ENCODE measurements at places on chromosomes 7 and 10.

DNA sequence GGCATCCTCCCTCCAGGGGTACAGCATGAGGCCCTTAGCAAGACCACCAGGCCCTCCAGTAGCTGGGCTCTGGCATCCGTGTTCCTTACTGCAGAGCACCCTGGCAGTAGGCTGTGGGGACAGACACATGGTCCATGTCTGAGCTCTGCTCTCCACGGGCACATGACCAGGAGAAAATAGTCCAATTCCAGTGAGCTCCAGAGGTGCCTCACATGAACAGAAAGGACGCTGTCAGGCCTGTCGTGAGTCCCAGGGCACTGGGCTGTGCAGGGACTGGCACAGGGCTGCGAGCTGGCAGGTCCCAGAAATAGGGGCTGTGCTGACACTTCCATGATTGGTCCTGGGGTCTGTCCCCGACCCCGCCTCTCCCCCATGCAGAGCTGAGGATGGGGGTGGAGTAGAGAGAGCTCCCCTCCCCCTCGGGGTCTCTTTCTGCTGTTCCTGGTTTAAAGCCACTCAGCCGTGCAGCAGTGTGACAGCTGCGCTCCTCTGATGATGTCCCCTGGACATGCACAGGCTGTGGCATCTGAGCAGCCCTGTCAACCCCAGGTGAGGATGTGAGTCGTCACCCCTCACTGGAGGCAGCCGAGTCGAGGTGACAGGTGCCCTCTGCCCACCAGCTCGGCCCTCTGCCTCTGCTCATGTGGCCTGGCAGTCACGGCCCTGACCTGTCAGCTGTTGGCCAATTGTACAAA is 25.2 kb upstream of the ZNF488 start:
- DNase-seq, result no peak

DNA sequence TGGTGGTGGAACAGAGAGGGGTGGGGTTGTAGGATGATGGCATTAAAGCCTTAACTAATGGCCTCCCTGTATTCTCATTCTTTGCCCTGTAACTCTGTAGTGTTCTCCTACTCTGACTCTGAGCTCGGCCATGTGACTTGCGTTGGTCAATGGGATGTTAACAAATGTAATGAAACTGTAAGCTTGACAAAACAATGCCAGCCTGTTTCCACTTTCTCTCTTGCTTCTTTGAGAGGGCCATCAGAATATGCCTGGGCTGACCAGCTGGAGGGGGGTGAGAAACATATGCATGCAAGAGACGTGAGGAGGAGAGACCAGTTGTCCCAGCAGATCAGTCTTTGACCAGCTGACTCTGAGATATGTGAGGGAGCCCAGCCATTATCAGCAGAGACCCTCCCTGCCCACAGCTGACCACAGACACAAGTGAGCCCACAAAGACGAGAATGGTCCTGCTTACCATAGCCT is 100.6 kb downstream of the ICA1 start:
- DNase-seq, result no peak

DNA sequence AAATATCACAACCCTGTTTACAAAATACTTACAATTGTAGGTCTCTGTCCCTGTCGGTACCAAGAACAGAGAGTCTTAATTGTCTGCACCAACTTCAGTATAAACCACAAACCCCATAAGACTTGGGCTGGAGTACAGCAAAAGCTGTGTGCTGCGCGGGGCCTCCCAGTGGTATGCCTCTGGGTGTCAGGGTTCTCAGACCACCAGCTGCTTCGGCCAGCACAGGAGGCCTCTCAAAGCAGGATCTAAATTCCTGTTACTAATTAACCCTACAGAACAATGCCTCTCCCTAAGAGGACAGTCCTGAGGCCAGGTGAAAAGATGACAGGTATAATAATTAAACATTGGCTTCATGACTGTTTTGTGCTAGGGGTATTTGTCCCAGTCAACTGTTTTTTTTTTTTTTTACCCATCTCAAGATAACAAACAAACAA is 957 bp upstream of the SVIL start:
- DNase-seq, result no peak

DNA sequence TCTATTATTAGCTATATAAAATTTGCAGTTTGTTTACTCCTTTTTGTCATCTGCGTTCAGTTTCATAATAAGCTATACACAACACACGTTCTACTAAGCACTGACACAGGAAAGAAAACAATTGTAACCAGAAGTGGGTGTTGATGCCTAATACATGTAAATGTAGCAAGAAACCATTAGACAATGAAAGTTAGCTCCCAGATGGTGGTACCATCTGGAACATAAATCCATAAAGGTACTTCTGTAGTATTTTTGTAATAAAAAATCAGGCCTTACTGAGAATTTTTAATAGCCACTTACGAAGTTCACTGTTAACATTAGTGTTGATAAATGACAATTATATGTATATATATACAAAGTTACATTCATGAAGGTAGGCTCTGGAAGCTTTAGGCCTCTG is 194.7 kb downstream of the KCND2 start:
- no peak for DNase-seq

GRCh38 chr7:38068461-38068860 is 109.6 kb upstream of the STARD3NL start:
- no peak for DNase-seq

DNA sequence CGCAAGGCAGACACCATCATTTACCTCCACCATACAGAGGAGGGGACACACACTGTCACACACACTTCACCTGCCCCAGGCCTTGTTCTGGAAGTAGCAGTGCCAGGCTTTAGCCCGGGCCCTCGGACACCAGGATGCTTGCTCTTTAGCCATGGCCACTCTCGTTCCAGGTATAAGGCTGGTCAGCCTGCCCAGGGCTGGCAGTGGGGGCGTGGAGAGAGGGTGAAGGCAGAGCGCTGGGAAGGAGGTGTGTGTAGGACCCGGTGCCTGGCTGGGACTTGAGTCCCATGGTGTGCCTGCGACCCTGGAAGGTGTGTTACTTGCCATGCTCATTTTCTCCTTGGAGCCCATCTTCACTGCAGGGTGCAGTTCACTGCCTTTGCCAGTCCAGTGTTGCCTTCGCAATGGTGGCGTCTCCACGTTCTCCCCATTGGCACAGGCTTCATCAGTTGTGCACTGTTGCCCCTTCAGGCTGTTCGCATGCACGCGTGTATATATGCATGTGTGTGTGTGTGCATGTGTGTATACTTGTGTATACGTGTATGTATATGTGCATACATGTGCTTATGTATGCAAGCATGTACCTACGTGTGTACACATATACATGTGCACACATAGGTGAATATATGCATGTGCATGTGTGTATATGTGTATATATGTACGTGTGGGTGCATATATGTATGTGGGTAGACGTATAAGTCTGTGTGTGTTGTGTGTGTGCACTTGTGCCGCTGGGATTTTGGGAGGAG is 153.4 kb downstream of the CAMK1D start:
- DNase-seq, result no peak

DNA sequence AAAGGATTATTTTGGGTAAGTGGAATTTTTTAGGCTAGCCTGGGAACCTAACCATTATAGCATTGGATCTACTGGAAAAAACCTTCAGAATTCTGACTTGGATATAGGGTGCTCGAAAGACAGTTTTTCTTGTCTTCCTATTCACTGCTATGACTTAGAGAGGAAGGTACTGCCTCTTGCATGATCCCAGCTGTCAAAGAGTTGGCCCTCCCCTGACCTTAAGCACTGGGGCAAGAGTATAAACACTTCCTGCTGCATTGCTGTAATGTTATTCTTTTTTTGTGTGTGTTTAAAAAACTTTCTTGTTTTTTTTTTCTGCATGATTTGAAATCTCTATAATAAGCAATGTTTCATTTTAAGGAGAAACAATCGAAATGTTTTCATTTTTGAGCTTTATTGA is 113.0 kb downstream of the LRMDA start:
- peak; percentile 38 for DNase-seq

DNA sequence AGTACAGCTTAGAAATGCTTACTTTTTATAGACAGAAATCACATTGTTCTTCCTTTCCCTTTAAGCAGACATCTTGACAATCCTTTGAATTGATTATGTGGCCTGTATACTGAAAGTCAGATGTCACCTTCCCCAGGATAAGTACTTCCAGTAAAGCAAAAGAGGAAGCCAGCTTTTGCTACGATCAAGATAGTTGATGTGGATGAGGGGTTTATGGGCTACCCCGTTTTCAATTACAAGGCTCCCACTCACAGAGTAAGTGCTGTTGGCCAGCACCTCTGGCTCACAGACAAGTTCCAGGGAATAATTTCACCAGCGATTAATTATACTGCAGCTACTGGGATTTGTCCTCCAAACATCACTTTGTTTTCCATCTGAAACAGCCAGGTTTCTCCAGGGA is 95.1 kb upstream of the SAMD8 start:
- no peak for DNase-seq

DNA sequence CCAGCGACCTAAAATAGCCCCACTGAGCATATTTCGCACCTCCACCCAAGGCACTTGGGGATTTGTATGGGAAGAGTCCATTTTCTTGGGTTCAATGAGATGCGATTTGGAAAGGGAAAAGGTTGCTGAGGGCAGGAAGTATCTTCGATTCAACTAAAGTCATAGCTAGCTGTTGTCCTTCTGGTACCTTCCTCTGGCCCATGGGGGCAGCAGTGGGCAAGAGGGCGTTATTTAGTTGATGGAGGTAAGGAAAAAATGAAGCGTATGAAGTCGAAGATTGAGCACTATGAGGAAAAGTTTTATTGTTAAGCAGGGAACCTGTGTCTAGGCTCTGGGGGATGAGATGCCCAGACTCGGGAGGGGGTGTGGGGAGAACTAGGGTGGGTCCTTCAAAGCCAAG is 135.4 kb downstream of the EVX1 start:
- DNase-seq, result no peak

DNA sequence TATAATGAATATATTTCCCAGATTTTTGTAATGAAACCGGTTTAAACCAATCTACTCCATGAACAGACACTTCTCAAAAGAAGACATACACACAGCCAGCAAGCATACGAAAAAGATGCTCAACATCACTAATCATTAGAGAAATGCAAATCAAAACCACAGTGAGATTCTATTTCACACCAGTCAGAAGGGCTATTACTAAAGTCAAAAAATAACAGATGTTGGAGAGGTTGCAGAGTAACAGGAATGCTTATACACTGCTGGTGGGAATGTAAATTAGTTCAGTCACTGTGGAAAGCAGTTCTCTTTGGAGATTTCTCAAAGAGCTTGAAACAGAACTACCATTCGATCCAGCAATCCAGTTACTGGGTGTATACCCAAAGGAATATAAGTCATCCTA is 240.7 kb downstream of the TSPAN12 start:
- peak; percentile 16 for DNase-seq

Measured in fibroblast of upper back skin (primary cell).